ENCODE measurements at places on chromosomes 1 and 21.

DNA sequence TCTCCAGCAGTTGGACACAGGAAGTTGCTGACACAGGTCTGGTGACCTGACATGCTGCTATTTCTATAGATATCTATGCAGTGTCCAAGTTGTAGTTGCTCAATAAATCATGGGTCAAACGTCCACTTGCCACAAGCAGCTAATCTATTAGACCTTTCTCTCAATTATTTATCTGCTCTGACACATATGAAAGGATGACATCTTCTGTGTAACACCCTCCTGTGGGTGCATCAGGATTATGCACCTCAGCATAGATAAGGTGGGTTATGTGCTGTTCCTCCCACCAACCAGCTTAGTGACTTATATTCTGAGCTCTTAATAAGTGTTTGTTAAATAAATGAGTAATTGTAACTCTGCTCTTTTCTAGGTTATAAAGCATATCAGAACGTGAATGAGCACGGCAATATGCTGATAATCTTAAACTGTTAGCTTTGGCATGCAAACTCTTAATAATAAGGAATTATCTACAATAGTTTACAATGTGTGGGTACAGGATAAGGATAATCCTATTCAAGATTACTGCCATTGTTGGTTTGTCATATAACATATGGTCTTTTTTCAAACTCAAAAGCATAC lies 90.7 kb upstream of the GCLM start:
- no peak for DNase-seq

DNA sequence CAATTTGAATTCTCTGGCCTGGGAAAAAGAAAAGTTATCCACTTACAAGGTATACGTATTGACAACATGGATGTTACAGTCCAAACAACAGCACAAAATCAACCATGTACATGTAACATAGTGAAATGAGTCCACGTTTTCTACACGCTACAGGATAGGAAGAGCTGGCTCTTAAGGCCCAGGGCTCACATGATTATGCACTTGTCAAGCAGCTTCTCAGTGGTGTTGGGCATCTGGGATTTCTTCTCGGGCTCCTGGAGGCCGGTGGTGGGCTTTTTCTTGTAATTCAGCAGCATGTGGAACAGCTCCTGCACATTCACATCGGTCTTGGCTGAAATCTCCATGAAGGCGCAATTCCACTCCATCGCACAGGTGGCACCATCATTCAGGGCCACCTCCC lies 4.0 kb downstream of the DIRAS3 start:
- DNase-seq = no peak

DNA sequence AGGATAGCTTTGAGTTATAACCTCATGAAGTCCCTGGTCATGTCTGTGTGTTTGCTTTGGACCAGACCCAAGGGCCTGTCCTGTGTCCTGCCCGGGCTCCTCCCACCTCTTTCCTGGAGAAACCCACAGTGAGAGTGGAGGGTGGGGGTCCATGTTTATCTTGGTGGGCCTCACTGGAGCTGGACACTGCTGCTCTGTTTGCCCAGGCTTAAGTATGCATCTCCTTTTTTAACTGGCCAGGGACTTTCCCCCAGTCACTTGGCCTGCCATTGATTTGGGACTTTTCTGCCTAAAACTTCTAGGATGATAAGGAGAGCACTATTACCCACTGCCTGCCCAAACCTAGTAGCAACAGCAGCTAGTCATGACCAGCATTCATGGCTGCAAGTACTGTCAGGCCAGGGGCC lies 49.8 kb downstream of the DDR2 start:
- no peak for DNase-seq

DNA sequence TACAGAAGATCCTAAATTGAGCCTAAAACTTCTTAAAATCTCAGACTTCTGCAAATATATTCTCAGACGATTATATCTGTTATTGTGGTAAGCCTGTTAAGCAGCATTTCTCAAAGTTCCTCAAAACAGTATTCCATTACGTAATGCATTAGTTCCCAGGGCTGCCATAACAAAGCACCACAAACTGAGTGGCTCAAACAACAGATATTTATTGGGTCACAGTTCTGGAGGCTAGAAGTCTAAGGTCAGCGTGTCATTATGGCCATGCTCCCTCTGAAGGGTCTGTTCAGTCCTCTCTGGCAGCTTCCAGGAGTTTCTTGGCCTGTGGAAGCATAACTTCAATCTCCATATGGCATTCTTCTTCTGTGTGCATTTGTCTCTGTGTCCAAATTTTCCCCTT lies 103.5 kb upstream of the ST6GALNAC5 start:
- no peak for DNase-seq

GRCh38 chr1:85824066-85824840 lies 116.0 kb upstream of the ZNHIT6 start:
- no peak for DNase-seq

DNA sequence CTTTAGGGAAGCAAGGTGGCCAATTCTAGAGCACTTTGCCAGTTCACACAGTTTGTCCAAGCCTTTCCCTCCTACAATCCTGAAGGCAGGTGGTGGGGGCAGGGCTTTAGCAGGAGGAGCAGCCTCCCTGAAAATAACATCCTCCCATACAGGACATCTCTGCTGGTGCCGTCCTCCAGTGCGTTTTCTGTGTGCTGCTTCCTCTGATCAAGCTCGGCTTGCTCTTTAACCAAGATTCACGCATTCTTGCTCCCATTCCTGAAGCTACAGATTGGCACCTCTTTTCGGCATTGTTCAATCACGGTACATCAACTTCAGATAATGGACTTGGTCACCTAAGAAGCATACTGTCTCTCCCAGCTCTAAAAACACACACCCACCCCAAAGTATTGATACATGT lies 7.5 kb upstream of the DPT start:
- no peak for DNase-seq
